ENCODE measurements at places on chromosomes 16 and 17.

DNA sequence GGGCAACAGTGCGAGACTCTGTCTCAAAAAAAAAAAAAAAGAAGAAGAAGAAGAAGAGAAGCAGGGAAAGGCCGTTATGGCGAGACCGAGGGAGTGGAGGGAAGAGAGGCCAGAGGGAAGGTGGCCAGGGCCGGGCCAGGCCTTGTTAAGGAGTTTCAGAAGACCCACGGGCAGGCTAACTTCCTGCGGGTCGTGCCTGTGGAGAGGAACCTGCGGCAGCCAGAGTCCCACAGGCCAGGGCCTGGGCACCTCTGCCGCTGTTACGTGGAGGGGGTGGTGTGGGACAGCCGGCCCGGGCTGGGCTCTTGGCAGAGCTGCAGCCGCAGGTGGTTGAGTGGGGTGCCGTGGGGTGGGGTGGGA lies 5.4 kb downstream of the WDR81 start:
- DNase-seq = no peak

GRCh38 chr16:57559072-57559790 lies 16.8 kb downstream of the ADGRG5 start:
- DNase-seq = no peak

DNA sequence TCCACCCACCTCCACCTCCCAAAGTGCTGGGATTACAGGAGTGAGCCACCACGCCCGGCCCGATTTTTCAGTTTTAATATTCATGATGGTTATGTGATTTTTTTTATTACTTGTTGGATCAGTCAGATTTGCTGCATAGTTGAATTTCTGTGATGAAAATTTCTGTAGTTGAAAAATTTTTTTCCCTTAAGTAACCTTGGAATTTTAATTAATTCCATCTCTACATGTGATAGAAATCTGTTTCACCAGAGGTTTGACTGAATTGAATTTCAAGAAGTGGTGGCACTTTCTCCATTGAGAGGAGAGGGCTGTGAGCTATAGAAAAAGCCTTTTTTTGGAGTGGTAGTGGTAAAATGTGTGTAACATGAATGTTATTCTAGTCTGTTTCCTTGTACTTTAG lies 24.7 kb downstream of the WIPF2 start:
- DNase-seq = no peak

GRCh38 chr17:82019690-82020571 lies 2.7 kb downstream of the CENPX start:
- no peak for DNase-seq

GRCh38 chr17:48163809-48164208 lies 56.2 kb downstream of the SNX11 start:
- no peak for DNase-seq

Measured in cortex of kidney (tissue), 1 donor.